Fibroblast of skin of back (primary cell): ENCODE measurements at places on chromosomes 6 and 20.

GRCh38 chr6:25176466-25176865, 102.7 kb upstream of the CARMIL1 start:
- DNase-seq: no peak

DNA sequence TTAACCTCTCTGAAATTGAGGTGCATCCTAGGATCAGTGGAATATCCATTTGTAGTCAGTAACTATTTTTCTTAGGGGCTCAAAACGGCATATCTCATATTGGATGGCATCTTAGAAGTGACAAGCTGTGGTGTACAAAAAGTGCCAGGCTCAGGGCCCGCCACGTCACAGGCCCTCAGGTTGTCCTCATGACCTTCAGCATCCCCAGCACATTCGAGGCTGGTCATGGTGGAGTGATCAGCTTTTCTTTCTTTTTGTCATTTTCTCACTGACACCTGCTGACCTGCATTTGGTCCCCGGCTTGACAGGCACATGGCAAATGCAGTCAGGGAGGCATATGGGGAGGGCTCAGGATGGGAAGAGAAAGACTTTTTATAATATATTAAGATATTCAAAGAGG, 7.1 kb upstream of the E2F1 start:
- DNase-seq: no peak

- no peak for DNase-seq
Measured at GRCh38 chr6:163775313-163775712, 360.8 kb downstream of the QKI start.

DNA sequence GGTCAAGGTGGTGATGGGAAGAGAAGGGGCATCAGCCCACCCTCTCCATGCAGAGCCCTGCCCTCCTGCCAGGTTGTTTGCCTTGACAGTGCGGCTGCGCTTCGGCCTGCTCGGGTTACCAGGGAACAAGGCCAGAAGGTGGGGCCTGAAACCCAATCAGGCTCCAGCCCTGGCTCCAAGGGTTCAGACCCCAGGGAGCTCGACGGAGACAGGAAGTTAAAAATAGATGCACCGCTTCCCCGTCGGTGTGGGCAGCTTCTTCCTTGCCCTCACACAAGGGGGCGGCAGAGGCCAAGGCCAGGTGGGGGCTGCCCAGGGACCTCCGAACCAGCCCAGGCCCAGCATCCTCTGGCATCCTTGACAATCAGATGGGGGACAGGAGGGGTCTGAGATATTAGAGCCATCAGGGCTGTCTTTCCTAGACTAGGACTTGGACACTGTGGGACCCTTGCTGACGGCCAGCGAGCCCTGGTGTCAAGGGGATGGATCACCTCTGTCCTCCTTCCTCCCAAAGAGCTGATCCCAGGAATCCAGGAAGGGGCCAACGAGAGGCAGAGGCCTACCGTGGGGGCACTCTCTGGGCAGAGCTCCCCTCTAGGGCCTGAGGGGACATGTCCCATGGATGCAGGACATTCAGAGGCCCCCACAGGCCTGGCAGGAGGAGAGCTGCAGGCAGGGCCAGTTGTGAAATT, 65.2 kb downstream of the RIPOR3 start:
- peak; percentile 44 for DNase-seq

- DNase-seq: peak; percentile 60
Measured at GRCh38 chr6:44898296-44898930, 429.7 kb upstream of the RUNX2 start.
